Stimulated activated CD8-positive, alpha-beta memory T cell treated with anti-CD3 and anti-CD28 coated beads, Interleukin-4, amount 100 ng/mL, for 4 hours (primary cell): ENCODE measurements at places on chromosomes 6 and 20.
A peak's percentile ranks its signal among the peaks of the same experiment; 100 is the strongest.

DNA sequence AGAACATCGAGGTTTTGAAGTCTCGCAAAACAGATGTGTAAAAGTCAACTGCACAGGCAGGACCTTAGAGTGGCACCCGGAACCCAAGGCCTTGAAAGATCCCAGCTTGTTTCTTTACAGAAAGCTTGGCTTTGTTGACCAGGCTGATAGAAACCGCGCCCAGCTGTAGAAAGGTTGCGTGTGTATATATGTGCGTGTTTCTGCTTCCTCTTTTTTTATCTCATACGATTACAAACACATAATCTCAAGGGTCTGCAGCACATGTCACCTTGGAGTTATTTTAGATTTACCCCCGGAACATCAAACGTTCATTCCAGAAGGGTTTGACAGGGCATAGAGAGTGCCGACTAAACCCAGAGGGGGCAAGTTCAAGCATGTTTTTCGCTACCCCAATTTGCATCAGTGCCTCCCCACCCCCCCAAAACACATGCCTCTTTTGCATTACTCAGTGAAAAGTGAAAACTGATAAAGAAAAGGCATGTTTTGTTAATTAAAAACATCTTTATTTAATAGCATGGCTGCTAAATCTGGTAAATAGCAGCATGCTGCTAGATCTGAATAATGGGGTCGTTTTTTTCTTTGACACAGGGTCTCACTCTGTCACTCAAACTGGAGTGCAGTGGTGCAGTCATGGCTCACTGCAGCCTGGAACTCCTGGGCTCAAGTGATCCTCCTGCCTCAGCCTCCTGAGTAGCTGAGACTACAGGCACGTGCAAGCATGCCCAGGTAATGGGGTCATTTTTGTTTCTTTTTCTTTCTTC lies 33.2 kb upstream of the NCOA3 start:
- no peak for DNase-seq

GRCh38 chr6:108803982-108804490 lies 44.2 kb upstream of the ARMC2 start:
- DNase-seq, result no peak

GRCh38 chr20:11364736-11365135 lies 553.0 kb upstream of the BTBD3 start:
- no peak for DNase-seq

DNA sequence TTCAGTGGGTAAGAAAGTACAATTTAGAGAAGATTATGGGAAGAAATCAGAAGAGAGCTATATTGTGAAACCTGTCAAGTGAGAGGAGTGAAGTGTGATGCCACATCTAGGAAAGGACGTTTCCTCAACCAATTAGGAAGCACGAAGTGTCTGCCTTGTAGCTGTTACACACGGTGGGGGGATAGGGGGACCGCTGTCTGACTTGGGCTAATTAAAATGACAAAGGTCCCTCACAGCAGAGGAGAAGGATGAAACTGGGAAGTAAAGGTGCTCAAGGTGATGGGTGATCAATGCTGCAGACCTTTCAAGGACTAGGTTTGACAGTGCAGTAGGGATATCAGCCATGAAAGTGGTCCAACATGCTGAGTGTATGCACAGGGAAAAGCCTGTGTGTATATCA lies 181.1 kb upstream of the PRSS16 start:
- DNase-seq, result no peak

DNA sequence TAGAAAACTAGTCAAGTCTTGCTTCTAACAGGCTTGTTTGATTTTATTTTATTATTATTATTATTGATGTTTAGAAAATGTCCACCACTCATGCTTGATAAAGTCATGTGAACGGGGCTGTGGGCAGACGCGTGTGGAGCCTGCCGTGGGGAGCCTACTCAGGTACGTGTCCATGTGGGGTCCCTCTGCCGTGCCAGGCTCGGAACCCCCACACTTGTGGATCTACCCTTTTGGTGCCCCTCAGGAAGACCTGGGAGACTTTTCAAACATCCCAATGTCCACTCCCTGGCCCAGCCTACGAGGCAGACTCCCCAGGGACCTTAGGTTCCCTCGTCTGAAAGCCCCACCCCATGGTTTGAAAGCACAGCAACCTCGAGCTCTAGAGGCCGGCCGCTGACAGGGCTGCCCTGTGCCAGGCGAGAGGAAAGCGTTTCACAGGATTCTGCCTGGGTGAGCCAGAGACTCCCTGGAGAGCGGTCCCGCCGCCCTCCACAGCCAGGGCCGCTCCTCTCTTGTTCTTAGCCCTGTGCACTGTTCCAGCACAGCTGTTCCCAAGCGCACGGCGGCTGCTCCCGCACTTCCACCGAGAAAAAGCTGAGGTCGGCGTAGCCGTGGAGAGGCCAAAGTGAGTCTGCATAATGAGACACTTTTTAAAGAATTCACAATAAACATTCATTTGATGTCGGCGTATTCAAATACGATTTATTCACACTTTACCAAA lies 249.7 kb downstream of the TTLL2 start:
- DNase-seq, result no peak

DNA sequence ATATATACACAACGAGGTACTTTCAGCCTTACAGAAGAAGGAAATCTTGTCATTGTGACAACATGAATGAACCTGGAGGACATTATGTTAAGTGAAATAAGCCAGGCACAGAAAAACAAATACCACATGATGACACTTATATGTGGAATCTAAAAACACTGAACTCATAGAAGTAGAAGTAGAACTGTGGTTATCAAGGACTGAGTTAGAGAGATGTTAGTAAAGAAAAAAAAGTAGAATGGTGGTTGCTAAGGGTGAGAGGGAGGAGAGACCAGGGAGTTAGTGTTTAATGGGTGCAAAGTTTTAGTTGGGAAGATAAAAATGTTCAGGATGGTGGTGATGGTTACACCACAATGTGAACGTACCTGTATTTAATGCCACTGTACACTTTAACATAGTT lies 4.8 kb upstream of the STX11 start:
- DNase-seq, result no peak

- DNase-seq, result no peak
Observed at GRCh38 chr6:119350202-119350951, 816 bp upstream of the MAN1A1 start.

DNA sequence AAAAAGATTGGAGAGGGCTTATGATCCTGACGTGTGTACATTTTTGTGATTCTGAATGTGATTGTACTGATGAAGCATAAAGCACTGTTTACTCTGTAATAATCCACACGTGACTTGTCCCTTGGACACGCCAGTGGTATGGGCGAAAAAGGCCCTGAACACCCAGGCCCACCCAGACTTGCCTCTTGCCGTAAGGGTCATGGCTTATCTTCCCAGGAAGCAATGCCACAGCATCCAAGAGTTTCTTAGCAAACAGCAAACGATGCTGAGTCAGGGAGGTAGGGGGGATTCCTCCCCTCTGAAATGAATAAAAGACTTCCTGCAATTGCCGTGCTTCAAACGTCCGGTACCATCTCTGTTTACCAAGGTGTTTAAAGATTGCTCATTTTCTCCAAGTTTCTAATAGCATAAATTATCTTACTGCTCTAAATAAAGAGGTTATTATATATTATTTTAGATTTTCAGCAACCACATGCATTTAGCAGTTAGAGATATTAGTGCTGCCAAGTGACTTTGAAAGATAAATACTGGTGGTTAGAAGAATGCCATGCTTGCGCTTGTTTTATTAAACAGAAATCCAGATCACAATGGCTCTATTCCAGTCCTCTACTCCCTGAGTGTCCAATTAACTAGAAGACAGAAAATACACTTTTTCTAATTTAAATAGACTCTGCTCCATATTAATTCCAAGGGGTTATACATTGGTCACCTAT lies 212.8 kb upstream of the CST7 start:
- DNase-seq, result no peak

DNA sequence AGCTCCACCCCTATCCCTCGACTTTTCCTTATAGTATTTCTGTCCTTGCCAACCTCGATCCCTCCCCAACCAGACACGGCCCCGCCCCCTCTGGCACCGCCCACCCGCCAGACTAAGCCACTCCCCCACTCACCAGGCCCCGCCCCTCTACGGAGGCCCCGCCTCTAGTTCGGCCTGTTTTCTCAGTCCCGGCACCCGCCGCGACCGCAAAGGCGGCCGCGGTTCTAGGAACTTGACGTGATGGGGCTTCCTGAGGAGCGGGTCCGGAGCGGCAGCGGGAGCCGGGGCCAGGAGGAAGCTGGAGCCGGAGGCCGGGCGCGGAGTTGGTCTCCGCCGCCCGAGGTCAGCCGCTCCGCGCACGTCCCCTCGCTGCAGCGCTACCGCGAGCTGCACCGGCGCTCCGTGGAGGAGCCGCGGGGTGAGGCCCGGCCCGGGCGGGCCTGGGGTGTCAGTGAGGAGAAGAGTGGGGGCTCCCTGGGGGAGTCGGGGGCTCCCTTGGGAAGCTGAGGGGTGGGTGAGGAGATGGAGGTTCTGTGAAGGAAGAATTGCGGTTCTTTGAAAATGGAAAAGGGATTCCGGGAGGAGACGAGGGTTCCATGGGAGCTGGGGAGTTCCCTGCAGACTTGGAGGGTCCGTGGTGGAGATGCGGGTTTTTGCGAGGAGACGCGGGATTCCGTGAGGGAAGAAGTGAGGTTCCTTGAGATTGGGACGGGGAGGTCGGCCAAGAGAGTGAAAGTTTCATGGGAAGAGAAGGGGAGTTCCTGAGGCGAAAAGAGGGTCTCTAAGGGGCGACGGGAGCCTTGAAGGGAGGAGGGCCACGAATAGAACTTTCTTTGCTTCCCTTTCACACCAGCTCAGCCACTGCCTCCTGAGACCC lies at the start of gene ACSS2:
TSS of gene ACSS2 (plus strand) at position 207 of the 877 bp plus-strand sequence. CDS start at position 241, 34 bp downstream.
- peak; percentile 95 for DNase-seq

DNA sequence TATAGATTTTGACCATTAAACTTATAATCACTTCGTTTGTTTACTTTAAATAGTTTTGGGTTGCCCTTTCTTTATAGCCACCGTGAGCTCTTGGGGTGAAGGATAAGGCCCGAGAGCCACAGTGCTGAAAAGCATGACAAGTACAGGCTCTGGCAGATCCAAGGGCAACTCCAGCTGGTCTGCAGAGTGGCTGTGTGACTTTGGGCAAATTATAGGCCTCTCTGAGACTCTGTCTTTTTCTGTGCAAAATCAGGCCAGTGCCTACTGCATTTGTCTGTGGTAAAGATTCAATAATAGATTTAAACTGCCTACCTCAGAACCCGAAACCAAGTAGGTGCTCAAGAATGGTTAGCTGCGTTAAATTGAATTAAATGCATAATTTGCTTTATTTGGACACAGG lies 511.3 kb downstream of the QKI start:
- no peak for DNase-seq

DNA sequence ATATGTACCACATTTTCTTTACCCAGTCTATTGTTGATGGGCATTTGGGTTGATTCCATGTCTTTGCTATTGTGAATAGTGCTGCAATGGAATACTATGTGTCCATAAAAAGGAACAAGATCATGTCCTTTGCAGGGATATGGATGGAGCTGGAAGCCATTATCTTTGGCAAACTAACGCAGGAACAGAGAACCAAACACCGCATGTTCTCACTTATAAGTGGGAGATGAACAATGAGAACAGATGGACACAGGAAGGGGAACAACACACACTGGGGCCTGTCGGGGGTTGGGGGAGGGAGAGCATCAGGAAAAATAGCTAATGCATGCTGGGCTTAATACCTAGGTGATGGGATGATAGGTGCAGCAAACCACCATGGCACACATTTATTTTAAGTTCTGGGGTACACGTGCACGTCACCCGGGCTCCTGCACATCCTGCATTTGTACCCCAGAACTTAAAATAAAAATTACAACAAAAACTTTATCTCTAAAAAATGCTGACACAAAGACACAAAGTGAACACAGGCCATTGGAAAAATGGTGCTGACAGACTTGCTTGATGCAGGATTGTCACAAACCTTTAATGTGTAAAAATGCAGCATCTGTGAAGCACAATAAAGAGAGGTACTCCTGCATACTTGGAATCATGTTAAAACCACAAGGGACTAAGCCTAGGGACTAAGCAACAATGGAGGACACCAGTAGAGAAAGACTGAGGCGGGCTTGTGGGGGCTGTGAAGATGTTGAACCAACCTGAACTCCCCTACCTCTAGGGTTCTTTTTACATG lies 48.8 kb downstream of the BCAS1 start:
- DNase-seq, result no peak

DNA sequence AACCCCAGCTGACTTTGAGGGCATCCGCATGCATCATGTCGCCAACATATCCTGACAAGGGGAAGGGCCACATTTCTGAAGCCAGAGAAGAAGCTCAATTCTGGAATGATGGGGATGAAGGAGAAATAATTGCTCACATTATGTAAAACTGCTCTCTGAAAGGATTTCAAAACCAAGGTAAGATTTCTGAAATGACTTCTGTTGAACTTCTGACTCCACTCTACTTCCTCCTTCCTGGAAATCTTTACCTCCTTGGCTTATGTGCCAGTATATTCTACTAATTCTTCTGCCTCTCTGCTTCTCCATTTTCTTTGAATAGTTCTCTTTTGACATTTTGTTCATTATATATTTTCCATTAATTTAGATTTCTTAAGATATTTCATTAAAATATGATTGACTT lies 31.9 kb downstream of the HLA-DPB1 start:
- DNase-seq, result no peak

DNA sequence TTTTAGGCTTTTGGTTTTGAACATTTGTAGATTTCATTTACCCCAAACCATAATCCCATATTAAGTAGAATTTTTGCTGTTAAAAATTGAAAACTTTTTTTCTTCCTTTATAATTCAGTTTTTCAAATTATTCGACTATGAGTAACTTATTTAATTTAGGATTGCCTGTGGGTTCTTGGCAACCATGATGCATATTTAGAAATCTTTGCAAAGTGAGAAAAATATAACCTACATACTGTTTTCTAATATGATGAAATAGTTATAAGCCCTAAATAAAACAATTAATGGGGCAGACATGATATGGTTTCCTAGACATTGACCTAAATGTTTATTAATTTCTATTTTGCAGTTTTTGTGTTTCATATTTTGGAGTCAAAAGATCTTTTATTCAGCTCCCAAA lies 23.6 kb downstream of the NEDD9 start:
- no peak for DNase-seq

- DNase-seq, result no peak
Observed at GRCh38 chr6:90126181-90126580, 170.5 kb downstream of the BACH2 start.

GRCh38 chr20:8646033-8646441 lies 422.9 kb upstream of the PLCB4 start:
- DNase-seq, result no peak

- DNase-seq, result no peak
Observed at GRCh38 chr6:2752477-2753109, 1.9 kb upstream of the MYLK4 start.

GRCh38 chr6:147506704-147507114 lies 1.8 kb upstream of the SAMD5 start:
- DNase-seq, result no peak

GRCh38 chr6:128538763-128539162 lies 18.4 kb upstream of the PTPRK start:
- no peak for DNase-seq

DNA sequence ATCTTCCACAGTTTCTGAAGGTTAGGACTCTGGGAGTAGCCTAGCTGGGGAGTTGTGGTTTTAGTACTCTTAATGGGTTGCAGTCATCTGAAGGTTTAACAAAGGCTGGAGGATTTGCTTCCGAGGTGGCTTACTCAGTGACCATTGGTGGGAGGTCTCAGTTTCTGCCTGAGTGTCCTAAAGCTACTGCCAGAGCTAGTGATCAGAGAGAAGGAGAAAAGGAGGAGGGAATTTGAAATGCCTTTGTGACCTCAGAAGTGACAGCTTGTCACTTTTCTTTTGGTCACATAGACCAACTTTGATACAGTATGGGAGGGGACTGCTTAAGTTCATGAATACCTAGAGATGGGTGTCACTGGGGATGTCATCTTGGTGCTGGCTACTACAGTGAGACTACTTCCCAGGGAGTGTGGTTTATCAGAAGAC lies 41.3 kb downstream of the NCOA3 start:
- no peak for DNase-seq
